ENCODE measurements at places on chromosomes 16 and 17. TPM values are rescaled to one million over a fixed set of nuclear protein-coding genes. Genes with fewer than 3 reads are reported as not detected.

The NGFR gene
- 0.86 TPM for total RNA-seq

The SULT1A4 gene
- 37.4 TPM for total RNA-seq

The POLR3E gene
- total RNA-seq: 34.4 TPM

The HSD17B1 gene
- total RNA-seq: 1.6 TPM

The GOSR1 gene
- 38.5 TPM for total RNA-seq

The GSG1L gene
- total RNA-seq: not detected

The C17orf50 gene
- total RNA-seq: 0.44 TPM

The RAD51C gene
- 60.1 TPM for total RNA-seq

The NPB gene
- total RNA-seq: 0.59 TPM

The GABARAPL2 gene
- 85.8 TPM for total RNA-seq

The MCRIP1 gene
- 99.9 TPM for total RNA-seq

The FBXW10 gene
- 0.97 TPM for total RNA-seq

The TEX19 gene
- total RNA-seq: 0.32 TPM

The OR3A2 gene
- not detected for total RNA-seq

The VPS9D1 gene
- 3.7 TPM for total RNA-seq

The PDIA2 gene
- total RNA-seq: 0.77 TPM

The OTOP2 gene
- total RNA-seq: 0.08 TPM

The FA2H gene
- total RNA-seq: 33.6 TPM

Measured in A549 treated with Hydrocortisone at 1 μM for 4 hours (cell line).